ENCODE measurements at places on chromosomes 13 and 19.
A peak's percentile ranks its signal among the peaks of the same experiment; 100 is the strongest.

- DNase-seq: peak; percentile 57
Measured at GRCh38 chr19:17703824-17704463, 15.3 kb upstream of the MAP1S start.

DNA sequence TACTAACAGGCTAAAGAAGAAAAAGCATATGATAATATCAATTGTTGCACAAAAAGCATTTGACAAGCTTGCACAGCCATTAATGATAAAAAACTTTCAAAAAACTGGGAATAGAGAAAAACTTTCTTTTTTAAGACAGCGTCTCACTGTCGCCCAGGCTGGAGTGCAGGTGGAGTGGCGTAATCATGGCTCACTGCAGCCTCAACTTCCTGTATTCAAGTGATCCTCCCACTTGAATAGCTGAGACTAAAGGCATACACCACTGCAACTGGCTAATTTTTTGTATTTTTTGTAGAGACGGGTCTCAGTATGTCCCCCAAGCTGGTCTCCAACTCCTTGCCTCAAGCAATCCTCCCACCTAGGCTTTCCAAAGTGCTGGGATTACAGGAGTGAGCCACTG is 382.8 kb downstream of the TSHZ3 start:
- no peak for DNase-seq

DNA sequence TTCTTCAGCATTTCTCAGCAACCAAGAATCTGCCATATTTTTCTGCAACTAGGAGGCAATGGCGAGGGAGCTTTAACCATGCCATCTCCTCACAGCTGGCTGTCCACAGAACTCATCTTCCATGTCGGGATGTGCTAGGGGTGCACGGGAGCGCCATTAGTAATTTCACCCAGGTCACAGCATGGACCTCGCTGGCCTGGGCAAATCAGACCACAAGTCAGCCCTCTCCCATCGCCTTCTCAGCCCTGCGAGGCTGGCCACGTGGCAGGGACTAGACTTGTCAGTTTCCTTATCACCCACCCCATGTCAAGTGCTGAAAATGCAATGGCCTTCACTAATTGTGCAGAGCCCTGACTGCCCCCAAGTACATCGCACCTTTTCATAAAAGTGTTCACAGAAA is 15.7 kb downstream of the COL4A1 start:
- DNase-seq: no peak

DNA sequence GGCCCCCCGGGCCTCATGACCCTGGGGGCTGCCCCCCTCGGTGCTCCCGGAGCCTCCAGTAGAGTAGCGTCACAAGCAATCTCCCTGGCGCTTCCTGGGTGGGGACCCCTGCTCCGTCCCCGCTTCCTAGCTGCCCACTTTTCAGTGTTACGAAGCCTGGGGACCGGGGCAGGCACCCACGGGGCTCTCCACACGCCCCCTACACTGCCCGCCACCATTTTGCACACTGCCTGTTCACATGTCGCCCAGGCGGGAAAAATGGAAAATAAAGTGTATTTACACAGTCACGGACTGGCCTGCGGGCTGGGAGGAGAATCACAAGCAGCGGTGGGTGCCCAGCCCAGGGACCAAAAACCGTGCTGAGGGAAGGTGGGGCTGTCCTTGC is 9.5 kb downstream of the PRR36 start:
- DNase-seq: no peak

DNA sequence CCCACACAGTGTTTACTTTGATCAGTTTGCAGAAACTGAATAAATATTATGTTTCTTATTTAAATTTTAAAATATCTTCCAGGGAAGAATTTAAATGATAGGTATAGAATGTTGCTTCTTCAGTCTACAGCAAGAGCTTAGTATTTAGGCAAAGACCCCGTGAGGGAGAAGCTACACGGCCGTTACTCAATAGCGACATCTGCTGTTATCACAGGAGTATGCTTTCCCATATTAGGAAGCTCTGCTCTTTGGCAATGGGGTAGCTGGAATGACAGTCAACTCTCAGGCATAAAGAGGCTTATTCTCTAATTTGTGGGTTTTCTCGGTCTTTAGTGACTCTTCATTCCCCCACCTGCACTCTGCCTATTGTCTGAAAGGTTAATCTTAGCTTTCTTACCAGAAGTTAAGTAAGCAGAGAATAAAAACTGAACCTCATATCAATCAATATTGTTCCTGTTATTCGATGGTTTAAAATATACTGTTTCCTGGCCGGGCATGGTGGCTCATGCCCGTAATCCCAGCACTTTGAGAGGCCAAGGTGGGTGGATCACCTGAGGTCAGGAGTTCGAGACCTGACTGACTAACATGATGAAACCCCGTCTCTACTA is 13.2 kb upstream of the LHFPL6 start:
- peak; percentile 83 for DNase-seq

GRCh38 chr19:42099336-42099925 is 23.5 kb downstream of the ZNF574 start:
- no peak for DNase-seq

- DNase-seq: no peak
Measured at GRCh38 chr13:103525530-103525929, 459.3 kb upstream of the SLC10A2 start.

- DNase-seq: no peak
Measured at GRCh38 chr19:41601771-41602170, 25.1 kb downstream of the CEACAM4 start.

DNA sequence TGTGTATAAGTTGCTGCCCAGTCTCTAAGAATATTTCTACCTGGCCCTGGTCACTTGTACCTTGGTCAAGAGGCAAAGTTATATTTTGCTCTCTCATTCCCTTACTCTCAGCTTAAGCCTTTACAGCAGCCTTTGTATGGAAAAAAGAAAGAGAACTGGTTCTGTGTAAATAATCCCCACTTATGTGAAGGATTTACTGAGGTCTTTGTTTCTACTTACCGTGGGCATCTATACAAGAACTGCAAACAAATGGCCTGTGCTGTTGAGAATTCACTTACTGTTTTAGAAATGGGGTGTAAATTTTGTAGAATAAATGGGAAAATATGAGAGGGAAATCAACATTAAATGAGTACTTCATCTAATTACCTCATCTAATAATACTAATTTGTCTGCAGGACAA is 267.4 kb downstream of the PCDH20 start:
- DNase-seq: no peak

DNA sequence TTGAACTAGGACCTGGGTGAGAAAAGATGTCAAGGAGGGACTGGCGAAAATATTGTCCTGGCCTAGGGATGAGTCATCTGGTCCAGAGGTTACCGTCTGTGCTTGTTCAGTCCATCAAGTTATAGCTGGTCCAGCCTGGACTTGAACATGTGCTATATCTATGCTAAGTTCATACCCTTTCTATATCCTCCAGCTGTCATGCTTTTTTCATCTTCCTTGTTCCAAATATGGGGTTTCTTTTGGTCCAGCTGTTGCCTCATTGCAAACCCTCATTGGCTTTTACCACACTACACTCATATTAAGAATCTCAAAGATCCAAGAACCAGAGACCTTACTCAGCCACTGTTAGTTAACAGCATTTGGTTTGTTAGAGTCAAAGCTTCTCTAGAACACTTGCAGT is 19.1 kb upstream of the KLF12 start:
- DNase-seq: no peak

DNA sequence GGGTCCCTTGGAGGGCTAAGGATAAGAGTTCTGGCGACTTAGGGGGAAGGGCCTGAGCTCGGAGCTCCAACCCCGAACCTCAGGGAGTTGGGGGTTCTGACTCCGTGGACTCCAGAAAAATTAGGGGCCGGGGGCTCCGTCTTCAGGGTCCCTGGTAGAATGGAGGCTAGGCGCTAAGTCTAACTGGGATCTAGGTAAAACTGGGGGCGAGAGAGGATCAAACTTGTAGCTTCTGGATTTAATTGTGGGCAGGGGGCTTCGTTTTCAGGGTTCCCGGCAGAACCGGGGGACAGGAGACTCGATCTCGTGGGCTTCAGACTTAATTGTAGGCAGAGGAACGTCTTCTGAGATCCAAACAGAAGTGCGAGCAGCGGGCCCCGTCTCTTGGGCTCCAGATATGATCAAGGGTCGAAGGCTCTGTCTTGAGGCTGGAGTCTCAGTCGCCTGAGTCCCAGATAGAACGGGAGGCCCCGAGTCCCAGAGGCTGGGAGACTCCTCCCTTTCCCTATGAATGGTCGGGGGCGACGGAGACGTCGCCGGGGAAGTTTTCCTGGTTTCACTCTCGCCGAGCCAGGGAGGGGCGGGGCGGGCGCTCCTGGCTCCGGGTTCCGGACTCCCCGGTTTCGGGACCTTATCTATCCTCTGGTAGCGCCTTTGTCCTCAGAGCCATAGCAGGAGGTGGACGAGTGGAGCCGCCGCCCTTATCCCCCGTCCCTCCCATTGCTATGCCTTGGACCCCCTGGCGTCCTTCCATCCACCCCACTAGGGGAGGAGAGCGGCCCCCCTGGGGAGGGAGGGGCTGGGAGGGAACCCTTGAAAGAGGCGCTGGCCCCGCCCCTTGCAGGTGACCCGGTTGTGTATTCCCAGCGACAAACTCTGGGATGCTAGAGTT is 1.3 kb downstream of the NECTIN2 start:
- no peak for DNase-seq

- no peak for DNase-seq
Measured at GRCh38 chr13:107721125-107721869, 494.0 kb downstream of the LIG4 start.

GRCh38 chr19:14073925-14074838 is 1.6 kb downstream of the MISP3 start:
- DNase-seq: peak; percentile 39

GRCh38 chr19:38711726-38712153 is 32.5 kb downstream of the CAPN12 start:
- no peak for DNase-seq

- no peak for DNase-seq
Measured at GRCh38 chr13:110415669-110416068, 108.6 kb downstream of the COL4A2 start.

DNA sequence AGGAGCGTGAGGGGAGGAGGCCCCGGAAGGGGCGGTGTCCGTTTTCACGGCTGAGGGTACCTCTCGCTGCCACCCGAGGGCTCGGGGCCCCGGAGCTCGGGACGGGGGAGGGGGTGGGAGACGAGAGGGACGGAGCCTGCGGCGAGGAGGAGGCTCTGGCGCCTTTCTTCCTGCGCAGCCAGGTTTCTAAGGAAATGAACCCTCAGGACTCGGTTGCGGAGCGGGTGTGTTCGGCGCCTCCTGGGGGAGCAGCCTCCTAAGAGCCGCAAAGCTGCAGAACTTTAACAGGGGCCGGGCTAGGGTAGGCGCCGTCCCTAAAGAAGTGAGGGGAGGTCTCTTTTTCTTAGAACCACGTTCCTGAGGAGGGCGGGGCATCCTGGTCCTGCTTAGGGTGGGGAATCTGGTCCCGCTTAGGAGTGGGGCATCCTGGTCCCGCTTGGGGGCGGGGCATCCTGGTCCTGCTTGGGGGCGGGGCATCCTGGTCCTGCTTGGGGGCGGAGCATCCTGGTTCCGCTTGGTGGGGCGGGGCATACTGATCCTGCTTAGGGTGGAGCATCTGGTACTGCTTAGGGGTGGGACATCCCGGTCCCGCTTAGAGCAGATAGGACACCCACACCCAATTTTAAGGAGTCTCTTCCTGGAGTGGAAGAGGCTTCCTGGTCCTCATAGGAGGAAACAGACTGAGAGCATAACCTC is 6.2 kb downstream of the SYT5 start:
- no peak for DNase-seq

GRCh38 chr19:30305346-30306060 is 66.7 kb upstream of the ZNF536 start:
- DNase-seq: no peak

GRCh38 chr13:42214446-42214845 is 57.5 kb upstream of the AKAP11 start:
- DNase-seq: no peak

- no peak for DNase-seq
Measured at GRCh38 chr19:2170987-2171348, 7.2 kb downstream of the DOT1L start.

GRCh38 chr19:12789904-12790619 is 1.2 kb upstream of the JUNB start:
- peak; percentile 92 for DNase-seq

DNA sequence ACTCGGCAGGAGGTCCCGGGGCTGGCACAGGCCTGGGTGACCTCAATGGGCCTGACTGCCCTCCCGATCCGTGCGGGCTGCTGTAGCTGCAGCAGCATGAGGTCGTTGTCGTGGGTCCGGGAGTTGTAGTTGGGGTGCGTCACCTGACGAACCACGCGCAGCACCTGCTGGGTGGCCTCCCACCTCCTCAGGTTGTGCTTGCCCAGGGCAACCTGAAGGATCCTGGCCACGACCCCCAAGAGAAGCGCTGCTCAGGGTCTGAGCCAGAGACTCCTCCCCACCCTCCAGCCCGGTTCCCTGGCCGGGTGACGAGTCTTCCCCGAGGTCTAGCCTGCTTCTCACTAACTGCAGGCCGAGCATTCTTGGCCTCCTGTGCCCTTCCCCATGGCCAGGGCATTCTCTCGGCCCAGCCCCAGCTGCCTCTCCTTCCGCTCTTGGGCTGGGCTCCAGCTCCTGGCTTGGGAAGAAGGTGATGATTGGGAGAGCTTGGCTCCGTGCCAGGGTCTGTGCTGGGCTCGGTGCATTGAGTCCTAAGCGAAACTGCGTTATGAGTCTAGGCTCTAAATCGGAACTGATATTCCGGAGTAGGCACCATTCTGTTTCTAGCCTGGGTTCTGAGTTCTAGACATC is 3.1 kb downstream of the KLK14 start:
- no peak for DNase-seq

DNA sequence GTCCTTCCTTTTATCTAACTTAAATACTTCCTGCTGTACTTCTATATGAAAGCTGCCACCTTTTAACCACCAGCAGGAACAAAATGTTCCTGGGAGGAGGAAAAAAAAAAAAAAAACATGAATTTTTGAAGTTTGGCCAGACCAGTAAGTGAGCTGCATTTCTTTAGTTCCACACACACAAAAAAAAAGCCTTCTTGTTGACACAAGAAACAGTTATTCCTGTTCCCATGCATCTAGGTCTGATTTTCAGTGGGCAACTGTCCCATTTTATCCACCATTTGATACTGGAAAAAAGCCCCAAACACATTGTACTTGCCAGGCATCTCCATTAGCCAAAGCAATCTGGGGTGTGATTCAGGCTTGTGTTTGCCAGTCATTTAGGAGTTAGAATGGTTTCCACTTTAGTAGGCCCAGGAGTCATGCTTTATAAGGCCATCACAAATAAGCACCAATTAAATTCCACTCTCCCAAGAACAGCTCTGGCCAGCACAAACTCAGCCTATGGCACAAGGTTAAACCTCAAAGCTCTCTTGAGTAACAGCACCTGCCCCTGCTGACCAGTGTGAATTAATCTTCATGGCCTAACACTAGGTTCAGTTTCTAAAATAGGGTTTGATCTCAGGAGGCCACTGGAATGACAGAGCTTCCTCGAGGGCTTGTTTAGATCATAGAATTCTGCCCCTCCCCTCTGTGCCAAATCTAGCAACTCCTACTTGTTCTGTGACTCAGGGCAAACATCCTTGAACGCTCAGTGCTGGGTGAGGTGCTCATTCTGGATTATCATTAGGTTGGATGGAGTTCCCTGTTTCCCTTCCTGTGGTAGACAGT is 67.1 kb downstream of the NUFIP1 start:
- no peak for DNase-seq
